ENCODE measurements at places on chromosomes 3 and 15.
A peak's percentile ranks its signal among the peaks of the same experiment; 100 is the strongest.

GRCh38 chr3:17755836-17756235 lies 13.4 kb upstream of the TBC1D5 start:
- no peak for DNase-seq

DNA sequence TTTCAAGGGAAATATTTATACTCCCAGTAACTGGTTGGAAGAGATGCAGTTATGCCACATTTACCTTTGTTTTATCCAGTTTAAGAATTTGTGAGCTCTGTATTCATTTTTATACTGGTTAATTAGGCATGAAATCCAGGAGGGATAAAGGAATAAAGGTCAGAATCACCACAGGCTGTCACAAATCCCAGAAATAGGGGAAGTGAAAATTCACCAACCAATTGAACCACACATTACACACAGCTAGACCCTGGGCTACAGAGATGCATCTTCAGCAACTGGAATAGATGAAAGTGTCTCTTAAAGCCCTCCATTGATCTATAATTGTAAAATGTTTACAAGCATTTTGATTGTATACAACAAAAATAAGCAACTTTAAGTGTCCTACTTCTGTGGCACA lies 18.5 kb downstream of the SERPINI1 start:
- DNase-seq, result no peak

GRCh38 chr15:36432161-36432560 lies 147.3 kb upstream of the CDIN1 start:
- no peak for DNase-seq

DNA sequence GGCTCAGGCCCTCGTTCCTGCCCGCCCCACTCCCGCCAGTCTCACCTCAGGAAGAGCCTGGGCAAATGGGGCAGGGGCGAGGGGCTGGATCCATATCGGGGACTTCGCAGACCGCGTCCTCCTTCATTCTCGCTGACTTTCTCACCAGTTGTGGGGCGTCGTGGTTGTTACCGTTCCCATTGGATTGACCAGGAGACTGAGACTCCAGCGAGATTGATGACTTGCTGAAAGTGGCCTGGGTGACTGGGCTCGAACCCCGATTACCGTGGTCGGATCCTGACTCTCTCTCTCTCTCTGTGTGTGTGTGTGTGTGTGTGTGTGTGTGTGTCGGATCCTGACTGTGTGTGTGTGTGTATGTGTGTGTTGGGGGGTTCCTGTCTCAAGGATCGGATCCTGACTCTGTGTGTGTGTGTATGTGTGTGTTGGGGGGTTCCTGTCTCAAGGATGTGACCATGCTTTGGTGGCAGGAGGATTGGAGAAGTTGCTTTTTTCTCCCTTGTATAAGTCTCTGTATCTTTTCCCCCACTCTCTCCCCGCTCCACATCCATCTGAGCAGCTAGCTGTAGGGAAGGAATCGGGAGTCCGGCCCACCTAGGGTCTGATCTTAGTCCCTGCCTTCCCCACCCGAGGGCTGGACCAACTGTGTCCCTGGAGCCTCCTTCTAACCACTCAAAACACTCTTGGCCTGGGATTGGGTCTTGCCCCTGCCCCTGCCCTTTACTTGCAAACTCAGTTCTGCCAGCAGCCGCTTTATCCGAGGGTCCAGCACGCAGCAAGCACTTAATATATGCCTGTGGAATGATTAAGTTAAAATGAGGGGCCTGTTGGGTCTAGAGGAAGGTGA lies 603 bp downstream of the PLEKHO2 start:
- DNase-seq, result peak; percentile 9

DNA sequence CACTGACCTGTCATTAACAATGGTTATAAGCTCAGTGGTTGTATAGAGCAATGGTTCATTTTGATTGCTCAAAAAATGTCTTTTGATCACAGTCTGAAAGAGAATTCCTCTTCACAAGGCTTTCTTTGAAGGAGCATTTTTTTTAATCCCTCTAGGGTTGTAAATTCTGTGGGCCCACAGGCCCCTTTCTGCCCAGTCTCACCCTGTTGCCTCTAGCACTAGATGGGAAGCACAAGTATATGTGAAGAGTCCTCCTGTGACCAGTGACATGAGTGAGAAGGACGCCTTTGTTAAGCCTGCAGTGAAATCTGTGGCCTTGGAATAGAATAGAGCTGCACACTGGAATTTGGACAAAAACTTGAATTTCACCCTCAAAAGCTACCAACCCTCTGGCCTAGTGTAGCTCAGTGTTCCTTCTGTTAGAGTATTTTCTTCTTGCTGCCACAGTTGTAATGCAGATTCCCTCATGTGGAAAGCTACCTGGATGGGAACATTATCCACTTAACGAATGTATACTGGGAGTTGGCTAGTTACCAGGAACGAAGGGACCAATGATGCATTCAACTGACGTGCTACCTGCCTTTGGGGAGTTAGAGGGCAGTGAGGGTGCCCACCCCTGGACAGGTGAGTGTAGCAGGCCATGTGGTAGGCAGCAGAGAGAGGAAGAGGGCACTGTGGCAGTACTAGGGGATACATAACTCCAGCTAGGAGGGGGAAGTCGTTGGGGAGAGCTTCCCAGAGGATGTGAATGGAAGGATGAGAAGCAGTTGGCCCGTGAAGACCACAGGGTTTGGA lies 28.3 kb upstream of the RYR3 start:
- DNase-seq, result no peak

DNA sequence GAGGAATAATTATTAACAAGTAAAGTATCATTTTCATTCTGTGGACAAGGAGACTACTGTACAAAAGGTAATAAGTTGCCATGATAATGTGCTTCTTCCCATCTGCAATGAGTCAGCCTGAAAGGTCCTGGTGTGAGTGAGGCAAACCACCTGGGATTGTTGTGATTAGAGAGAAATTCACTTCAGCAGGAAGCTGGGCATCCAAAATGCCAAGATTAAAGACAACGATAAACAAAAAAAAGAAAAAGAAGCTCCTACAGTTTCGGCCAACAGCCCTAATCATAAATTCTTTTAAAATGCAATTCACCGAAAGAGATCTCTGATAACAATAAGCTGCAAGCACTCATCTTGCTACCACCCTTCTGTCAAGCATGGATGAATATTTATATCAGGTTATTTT lies 507.8 kb downstream of the TUSC7 start:
- DNase-seq, result no peak

DNA sequence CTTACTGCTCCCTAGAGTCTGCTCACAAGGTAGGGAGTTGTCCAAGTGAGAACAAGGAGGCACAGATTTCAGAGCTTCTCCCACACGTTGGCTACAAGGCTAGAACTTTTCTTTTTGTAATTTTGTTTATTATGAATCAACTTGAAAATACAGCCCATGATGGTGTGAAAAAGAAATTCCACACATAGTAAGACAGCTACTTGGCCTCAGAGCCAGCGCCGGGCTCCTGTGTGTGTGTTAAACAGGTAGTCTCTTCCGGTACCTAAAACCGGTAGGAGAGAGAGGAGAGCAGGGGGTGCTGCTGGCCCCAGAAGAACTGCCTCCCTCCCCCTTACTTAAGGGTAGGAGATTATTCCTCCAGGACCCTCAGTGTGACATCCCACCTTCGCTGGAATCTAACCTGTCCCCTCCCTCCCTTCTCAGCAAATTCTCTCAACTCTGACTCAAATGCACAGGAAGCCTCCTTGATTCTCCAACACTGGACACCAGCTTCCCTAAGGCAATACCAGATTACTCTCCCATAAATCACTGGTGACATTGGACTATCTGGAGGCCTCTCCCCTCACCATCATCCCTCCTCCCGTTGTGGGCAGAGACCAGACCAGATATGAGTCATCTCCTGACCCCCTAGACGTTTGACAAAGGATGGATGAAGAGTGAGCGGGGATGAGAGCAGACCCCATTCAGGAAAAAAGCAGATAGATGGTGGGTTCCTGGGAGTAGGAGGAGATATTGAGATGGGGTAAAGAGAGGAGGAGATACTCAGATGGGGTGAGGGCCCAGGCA lies 4.5 kb upstream of the IP6K1 start:
- DNase-seq, result no peak

GRCh38 chr15:46708226-46708625 lies 1009.1 kb upstream of the SEMA6D start:
- DNase-seq, result no peak

GRCh38 chr3:183202004-183202722 lies 39.6 kb upstream of the LAMP3 start:
- peak; percentile 28 for DNase-seq

GRCh38 chr3:71563827-71564226 lies 19.7 kb downstream of the FOXP1 start:
- DNase-seq, result no peak

- no peak for DNase-seq
Observed at GRCh38 chr15:44808557-44808956, 72.2 kb downstream of the TRIM69 start.

DNA sequence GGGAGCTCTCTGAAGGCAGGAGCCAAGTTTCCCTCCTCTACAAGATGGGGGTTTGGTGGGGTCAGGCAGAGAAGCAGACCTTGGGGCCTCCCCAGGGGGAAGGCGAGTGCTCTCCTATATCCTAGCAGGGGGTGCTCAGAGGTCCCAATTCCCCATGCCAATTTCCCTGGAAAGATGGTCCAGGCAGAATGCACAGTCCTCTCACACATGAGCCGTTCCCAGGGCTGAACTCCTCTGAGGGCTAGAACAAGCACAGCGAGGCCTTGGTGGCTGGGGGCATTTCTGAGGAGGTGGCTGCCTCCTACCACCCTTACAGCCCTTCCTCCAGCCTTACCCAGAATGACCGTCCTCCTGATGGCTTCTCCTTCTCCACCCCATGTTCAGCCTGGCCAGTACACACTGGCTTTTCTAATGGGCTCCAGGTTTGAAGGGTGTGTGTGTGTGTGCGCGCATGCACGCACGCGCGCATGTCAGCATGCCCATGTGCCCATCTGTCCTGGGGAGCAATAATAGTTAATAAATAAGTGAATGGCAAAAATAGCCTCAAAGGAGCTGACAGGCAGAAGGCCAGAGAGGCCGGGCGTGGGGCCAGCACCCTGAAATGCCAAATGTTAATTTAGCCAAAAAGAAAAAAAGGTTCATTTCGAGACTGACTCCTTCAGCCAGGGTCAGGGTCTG lies 24.4 kb downstream of the ADCY5 start:
- DNase-seq, result no peak

DNA sequence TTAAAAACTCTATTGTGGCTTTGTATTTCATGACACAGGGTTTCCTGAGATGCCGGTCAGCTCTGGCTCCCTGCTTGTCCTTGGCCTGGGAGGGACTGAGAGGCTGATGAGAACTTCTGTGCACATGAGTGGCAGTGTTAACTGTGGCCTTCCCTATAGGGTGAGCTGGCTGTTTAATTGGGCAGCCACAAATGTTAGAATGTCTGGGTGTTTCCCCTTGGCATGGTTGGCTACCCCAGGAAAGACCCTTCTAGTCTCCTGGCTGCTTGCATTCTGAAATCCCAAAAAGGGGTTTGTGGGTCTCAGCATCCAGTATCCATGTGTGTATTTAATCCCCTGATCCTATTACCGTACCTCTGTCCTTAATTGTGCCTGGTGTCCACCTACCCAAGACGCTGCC lies 3.0 kb upstream of the KLF13 start:
- DNase-seq, result no peak

DNA sequence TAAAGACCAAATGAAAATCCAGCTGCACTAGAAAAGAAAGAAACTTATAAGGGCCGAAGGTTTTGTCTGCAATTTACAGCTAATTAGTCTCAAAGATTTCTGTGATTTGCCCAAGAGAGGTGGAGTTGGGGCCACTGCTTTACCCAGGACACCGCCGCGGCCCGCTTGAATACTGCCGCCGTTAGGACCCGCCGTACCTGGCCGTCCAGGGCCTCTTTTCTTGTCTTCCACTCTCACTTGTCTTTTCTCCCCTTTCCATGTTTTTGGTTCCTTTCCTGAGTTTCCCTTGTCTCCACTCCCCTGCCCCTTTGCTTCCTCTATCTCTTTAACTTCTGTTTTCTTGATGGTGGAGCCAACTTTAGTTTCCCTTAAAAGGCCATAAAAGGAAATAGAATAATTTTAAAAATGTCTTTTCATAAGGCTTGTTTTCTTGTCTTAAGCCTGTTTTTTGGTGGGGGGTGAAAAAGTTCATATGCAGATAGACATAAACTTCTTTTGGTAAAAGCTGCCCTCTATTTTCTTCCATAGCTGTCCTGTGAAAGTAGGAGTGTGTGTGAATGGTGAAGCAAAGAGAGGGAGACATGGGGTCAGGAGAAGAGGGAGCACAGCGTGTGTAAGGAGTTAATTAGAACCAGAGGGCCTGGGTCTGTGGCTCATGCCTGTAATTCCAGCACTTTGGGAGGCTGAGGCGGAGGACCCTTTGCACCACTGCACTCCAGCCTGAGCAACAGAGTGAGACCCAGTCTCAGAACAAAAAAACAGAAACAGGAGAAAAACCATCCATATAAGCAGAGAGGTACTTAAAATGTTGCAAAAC lies 16.0 kb upstream of the CCNL1 start:
- DNase-seq, result no peak

- DNase-seq, result no peak
Observed at GRCh38 chr3:89440386-89440785, 333.0 kb downstream of the EPHA3 start.

DNA sequence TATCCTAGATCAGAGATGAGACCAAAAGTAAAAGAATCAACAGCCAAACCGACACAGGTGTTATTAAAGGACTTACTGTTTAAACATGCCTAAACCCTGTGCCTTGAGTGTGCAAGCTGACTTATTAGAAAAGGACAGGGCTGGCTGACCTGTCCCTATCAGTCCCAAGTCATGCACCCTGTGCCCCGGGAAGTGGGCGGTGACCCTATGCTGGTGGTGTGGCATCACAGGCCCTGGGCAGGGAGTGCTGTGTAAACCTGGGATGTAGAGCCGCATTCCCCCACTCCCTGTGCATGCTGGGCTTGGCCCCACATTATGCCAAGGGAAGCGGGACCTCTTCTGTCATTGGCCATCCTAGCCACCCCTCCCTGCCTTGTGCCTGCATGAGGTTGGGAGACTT lies 10.6 kb downstream of the DNAJA4 start:
- no peak for DNase-seq

DNA sequence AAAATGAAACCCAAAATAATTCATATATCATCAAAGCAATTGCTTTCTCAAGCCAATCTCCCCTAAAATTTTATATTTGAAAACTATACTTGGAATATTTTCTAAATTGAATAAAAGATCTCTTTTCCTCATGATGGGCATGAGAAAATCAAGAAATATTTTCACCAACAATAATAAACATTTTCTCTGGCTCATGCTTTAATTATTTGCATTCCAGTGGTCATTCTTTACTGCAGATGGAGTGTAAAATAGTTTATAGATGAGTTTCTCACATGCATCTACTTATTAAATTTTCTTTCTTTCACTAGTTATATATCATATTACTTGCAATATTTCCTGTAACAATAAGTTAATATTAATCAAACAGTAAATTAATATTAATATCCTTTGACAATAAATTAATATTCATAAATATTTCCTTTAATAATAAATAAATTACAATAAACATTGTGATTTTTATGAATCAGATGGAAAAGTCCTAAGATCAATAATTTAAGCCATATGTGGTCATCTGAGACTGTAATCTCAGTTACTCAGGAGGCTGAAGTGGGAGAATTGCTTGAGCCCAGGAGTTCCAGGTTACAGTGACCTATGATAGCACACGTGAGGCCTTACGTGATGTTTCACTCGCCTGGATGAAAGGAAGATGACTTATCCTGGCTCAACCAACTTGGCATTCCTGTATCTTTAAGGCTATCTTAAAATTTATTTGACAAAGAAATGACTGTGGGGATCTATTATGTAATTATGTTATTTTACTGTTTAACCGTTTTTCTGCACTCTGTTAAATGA lies 958.8 kb downstream of the ZPLD1 start:
- no peak for DNase-seq

All from immature natural killer cell (primary cell).